AG04450 (cell line): ENCODE measurements at places on chromosomes 5 and 9. TPM values are rescaled to one million over a fixed set of nuclear protein-coding genes. Genes with fewer than 3 reads are reported as not detected.

Gene FBLL1
- 0.11 and 0.16 TPM in 2 replicates for polyA plus RNA-seq

GRCh38 chr5:178434851-178435250, 155.3 kb downstream of the COL23A1 start:
- DNase-seq: no peak

Gene ANKRD34B
- polyA plus RNA-seq: not detected in 2 replicates

GRCh38 chr5:108884736-108885135, 137.0 kb downstream of the FER start:
- DNase-seq: no peak

- no peak for DNase-seq
Observed at GRCh38 chr5:78985116-78985724, at the start of gene ARSB. Gene ARSB, minus strand, starts transcription at chr5:78985310. Its CDS starts 62 bp downstream, at chr5:78985248.

- DNase-seq: no peak
Observed at GRCh38 chr5:42813533-42813932, 1.8 kb upstream of the SELENOP start.

Gene GLT6D1
- not detected in 2 replicates for polyA plus RNA-seq

Gene NRG2
- polyA plus RNA-seq: 0.02 and 0.12 TPM in 2 replicates

GRCh38 chr5:43573058-43573457, 16.2 kb upstream of the PAIP1 start:
- no peak for DNase-seq

DNA sequence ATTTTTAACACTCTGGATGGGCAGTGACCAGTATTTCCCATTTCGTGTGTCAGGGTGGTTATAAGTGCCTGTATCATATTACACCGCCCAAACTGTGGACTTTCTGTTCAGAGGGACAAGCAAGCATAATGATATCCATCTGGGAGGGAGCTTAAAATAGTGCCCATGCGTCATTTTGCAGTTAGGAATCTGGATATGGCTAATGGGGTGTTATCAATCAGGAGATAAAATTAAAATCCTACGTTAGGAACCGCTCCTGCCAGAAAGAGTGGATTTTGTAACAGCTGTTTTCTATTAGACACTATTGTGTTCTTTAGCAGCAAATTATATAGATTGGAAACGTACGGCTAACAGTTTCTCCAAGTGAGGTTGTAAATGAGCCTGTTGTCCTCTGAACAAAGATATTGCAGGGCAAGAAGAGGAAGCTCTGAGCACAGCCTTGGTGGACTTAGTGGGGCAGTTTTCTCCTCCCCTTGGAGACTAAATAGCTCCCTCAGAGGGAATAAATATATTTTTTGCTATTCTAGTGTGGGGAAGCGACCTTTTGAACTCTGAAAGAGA, 160.4 kb downstream of the SPATA31D1 start:
- peak; percentile 36 for DNase-seq

DNA sequence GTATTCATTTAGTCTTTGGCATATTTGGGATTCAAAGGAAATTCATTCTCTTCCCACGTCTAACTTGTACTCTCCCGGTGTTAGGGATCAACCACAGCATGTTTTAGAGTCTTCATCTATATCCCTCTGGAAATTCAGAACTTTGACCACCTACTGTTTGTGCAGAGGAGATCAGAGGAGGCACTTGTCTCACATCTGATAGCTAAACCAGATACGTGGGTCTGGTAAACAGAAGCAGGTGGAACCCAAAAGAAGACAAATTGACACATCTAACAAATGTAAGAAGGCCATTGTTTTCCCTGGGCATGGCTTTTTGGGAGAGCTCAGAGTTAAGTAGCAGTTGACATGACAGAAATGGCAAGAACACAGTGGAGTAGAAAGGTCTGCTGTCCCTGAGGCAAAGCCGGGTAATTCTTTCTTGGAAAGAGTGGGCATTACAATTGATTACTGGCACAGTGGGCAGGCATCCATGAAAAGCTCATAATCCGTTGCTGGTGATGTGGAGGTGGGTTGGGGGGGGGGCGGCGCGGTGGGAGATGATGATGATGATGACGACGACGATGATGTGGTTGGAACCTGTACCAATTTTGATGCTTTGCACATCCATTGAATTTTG, 27.5 kb downstream of the PIP5K1B start:
- no peak for DNase-seq

- DNase-seq: no peak
Observed at GRCh38 chr5:53076014-53076583, 33.5 kb downstream of the MOCS2 start.

Gene DNAJC25
- 9.6 and 14.1 TPM in 2 replicates for polyA plus RNA-seq

DNA sequence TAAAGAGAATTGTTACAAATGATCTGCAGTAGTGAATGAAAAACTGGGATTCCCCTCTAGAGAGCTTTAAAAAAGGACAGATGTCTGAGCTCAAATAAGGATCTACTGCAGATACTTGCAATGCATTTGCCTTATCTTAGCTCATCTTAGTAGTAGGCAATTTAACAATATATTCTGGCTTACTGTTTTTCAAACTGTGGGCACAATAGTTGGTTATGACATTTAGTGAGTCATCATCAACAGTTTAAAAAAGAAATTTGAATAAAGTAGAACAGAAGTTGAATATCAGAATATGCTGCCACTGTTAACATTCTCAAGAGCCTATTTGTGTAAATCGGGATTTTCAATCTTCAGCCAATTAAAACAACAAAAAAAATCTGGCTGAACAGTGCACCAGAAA, 6.7 kb upstream of the CAST start:
- no peak for DNase-seq

DNA sequence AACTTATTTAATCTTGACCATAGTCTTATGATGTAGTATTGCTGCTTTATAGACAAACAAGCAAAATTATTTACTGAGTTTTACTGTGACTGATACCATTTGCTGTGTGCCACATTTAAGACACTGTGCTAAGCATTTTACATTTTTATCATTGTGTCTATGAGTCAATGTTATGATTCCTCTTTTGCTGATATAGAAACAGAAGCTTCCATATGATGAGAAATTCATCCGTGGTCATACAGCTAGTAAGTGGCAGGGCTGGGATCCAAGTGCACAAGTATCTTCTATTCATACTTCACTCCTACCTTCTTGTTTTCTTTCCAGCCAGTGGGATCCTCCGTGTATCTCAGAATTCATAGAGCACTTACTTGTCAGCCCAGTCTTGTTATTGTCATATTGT, 17.1 kb upstream of the IFNK start:
- DNase-seq: no peak

DNA sequence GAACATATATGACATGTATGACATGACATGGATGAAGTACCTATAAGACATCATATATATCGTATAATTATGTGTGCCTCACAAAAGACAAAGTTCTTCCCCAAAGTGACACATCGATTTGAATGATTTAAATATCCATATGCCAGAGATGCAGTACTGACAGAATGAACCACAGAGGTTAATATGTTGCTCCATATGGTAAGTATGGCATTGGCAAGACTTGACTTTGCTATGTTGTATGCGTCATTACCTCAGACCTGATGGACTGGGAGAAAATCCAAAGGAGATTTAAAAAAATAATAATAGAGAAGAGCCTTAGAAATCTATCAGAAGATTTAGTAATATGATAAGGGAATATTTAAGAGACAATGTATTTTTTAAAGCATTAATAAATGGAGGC, 263.2 kb downstream of the PJA2 start:
- no peak for DNase-seq

GRCh38 chr9:35771943-35772342, 17.9 kb upstream of the MSMP start:
- no peak for DNase-seq

Gene KIF4B
- polyA plus RNA-seq: 0.02 TPM in 1 of 2 replicates, not detected in the other

DNA sequence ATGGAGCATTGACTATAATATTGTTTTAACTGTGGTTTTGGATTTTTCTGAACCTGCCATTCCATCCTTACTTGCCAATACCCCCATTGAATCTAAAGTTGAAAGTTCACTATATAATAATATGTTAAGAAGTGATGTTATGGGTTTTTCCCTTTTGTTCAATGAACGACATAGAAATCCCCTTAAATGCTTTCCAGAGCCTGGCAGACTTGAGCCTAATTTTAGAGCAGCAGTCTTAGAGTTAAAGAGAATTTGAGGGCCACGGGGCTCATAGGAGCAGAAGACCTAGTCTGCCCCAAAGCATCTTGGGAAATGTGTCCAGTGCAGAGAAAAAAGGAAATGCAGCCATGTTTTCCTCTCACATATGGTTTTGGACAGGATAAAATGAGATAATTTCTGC, 146.1 kb upstream of the SLC44A1 start:
- no peak for DNase-seq

- DNase-seq: no peak
Observed at GRCh38 chr5:160921-161802, 30.1 kb upstream of the LRRC14B start.

Gene PCDHB2
- polyA plus RNA-seq: 0.86 and 1.1 TPM in 2 replicates

GRCh38 chr9:12765088-12765798, 9.6 kb upstream of the LURAP1L start:
- DNase-seq: no peak

- peak; percentile 83 for DNase-seq
Observed at GRCh38 chr5:141507387-141508091, 18.7 kb downstream of the PCDHGC5 start.

Gene HRCT1
- 2.7 and 3.0 TPM in 2 replicates for polyA plus RNA-seq

DNA sequence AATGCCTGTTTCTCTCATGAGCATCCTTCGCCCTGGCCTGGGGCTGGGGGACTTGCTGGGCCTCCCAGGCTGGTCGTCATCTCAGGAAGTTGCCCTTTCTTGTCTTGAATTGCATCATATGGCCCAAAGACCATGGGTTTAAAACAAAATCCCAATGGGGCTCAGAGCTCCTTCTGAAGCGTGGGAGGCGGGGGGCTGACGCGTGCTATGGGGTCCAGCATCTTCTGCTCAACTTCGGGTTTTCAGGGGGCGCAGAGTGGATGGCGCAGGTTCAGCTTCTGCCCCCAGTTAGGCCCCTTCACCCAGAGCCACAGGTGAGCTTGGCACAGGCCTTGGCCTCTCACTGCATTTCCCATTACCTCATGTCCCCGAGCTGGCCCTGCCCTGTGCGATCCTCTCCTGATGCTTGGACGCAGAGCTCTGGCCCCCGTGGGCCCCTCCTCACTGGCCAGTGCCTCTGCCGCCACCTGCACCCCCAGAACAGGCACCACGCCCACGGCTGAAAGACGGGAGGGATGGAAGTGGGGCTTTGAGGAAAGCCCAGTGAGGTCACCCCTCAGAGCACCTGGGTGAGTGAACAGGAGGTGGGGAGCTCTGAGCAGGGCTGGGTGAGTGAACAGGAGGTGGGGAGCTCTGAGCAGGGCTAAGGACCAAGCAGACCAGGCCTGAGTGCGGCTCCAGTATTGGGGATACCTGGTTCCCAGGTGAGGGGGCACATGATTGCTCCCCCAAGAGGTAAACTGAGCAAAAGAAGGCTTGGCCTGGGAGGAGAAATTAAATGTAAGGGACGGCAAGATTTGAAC, 56.0 kb downstream of the TRIP13 start:
- no peak for DNase-seq

- no peak for DNase-seq
Observed at GRCh38 chr9:113946496-113947115, 70.5 kb downstream of the ZNF618 start.

Gene C5orf46
- polyA plus RNA-seq: not detected in 2 replicates

GRCh38 chr5:170293273-170293672, 4.3 kb downstream of the LCP2 start:
- no peak for DNase-seq

- no peak for DNase-seq
Observed at GRCh38 chr5:138711087-138711486, 42.1 kb upstream of the CTNNA1 start.
